Stimulated activated CD4-positive, alpha-beta T cell treated with anti-CD3 and anti-CD28 coated beads, Interleukin-1b, Interleukin-23, amount 100 ng/mL, for 1 hour (primary cell): ENCODE measurements at places on chromosomes 16 and 17.

DNA sequence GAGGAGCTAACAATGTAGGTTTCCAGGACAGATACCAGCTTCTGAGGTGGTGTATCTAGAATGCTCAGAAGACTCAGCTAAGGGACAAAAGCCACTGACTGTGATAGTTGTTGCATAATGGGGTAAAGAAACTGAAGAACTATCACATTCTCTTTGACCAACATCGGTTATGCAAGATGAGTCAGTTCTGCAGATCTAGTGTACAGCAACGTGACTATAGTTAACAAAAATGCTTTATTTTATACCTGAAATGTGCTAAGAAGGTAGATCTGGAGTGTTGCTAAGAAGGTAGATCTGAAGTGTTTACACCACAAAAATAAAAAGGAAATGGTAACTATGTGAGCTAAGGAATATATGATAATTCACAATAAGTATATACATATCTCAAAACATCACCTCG, 2.5 kb downstream of the KRTAP9-6 start:
- no peak for DNase-seq

GRCh38 chr16:72721981-72722380, 325.9 kb downstream of the ZFHX3 start:
- no peak for DNase-seq

- DNase-seq, result no peak
These were observed 49.1 kb downstream of the SPAG9 start for GRCh38 chr17:51071556-51071955.

- DNase-seq, result no peak
These were observed 36.2 kb upstream of the ABCC3 start for GRCh38 chr17:50598487-50598886.

- no peak for DNase-seq
These were observed 48.0 kb downstream of the N4BP1 start for GRCh38 chr16:48561960-48562393.

GRCh38 chr16:11481987-11482386, 104.7 kb downstream of the LITAF start:
- no peak for DNase-seq

- no peak for DNase-seq
These were observed 98.5 kb downstream of the METRNL start for GRCh38 chr17:83177611-83178532.

DNA sequence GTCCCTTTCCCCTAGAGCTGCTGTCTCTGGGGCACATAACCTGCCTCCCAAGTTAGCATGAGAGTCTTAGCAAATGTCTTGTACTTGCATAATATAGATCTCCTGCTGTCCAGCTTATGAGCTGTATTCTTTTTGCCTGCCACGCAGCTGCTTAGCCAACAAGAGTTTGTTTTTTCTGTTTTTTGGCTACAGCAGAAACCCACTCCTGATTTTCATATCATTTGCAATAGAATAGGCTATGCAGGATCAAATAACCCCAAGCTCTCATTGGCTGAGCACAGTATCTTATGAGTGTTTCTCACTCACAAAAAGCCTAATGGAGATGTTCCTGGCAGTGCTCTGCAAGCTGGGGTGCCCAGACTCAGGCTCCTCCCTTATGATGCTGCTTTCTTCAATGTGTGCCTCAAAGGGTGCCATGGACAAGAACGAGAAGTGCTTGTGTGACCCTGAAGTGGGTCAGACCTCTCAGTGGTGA, 23.1 kb downstream of the B9D1 start:
- no peak for DNase-seq

GRCh38 chr16:64061621-64062020, 1060.2 kb downstream of the CDH11 start:
- no peak for DNase-seq

DNA sequence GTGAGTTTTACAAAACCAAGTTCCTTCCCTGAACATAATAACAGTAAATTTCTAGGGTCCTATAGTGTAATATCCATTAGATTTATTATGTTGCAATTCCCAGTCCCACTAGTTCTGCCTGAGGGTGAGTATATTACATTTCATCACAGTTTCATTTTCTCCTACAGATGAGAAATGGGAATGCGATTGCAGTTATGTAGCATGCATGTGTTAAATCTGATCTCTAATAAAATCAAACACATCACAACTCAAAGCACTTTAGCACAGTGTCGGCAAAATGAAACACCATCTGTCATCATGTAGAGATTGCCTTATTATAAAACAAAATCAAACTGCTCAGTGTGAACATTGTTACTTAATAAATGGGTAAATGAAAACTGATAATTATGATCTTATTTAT, 180.5 kb upstream of the TOX3 start:
- DNase-seq, result no peak
